ENCODE measurements at places on chromosomes 13 and 19.

DNA sequence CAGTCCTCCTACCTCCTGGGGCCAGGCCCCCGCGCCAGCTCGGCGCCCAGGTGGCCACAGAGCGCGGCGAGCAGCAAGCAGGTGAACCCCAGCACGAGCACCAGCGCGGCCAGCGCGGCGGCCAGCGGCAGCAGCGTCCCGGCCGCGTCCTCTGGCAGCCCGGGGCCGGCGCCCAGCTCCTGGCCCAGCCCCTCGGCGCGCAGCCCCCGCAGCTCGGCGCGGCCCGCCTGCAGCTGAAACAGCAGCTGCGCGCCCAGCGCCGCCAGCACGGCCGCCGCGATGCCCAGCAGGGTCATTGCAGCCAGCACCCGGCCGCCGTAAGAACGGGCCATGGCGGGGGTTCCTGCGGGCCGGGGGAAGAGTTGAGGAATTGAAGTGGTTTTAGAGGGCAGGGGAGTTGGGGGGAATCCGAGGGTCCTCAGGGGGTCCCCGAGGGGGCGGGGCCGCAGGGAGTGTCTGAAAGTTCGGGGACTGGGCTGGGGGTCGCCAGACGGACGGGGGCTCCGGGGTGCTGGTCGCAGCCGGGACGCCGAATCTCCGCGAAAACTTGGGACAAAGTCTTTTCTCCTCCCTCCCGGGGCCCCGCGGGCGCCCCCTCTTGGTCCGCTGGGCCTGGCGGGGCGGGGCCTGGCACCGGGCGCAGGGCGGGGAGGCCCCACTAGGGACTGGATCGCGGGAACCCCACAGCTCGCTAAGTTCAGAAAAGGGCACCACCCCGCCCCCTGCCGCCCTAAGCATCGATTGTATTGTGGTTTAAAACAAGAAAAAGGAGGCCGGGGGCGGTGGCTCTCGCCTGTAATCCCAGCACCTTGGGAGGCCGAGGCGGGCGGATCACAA, at the start of gene TMEM221:
TMEM221 (minus strand) TSS at position 538 of the 837 bp plus-strand sequence; CDS start at position 332, 206 bp downstream.
- no peak for DNase-seq

- no peak for DNase-seq
These were observed 26.0 kb downstream of the OR10H4 start for GRCh38 chr19:15974856-15975255.

DNA sequence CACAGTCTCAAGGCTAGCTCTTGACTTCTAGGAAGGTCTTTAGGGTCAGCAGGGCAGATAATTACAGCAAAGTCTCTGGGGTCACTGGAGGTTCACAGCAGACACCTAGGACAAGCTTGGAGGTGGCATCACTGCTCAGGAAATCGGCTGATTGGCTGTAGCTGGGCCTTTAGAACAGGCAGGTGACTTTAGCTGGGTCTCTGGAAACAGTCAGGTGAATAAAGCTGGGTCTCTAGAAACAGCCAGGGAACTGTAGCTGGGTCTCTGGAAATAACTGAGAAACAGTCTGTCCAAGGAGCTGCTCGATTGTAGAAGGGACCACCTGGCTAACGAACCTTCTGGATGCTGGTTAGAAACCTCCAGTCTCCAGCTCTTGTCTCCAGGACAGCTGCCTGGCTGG, 10.0 kb downstream of the LAIR1 start:
- no peak for DNase-seq

DNA sequence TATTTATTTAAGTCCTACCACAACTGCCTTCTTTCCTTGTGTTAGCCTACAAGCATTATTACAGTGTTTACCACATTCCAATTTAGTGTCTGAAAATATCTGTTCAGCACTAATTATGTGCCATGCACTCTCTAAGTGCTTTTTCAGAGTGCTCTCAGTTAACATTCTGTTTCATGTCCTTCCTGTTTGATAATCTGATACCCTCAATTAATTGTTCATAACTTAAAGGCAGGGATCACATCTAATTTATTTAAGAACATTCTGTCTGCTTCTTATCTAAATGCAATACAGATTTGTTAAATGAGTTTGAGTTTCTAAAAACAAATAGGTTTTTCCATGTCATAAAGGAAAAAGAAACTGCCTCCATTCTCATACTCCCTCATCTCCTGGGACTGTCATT, 649.6 kb upstream of the ATXN8OS start:
- no peak for DNase-seq
